ENCODE measurements at places on chromosomes 12 and 14. TPM values are rescaled to one million over a fixed set of nuclear protein-coding genes. Genes with fewer than 3 reads are reported as not detected.

The FSCB gene
- not detected for polyA plus RNA-seq

The PPP4R3A gene
- 73.8 TPM for polyA plus RNA-seq

The LRCOL1 gene
- polyA plus RNA-seq: not detected

The KCNJ8 gene
- polyA plus RNA-seq: not detected

The GLIPR1L2 gene
- polyA plus RNA-seq: 3.2 TPM

The EPYC gene
- polyA plus RNA-seq: not detected

The MFAP5 gene
- polyA plus RNA-seq: not detected

The BDKRB2 gene
- polyA plus RNA-seq: not detected

The SLC38A2 gene
- polyA plus RNA-seq: 96.1 TPM

The OR4E2 gene
- not detected for polyA plus RNA-seq

The TAS2R9 gene
- polyA plus RNA-seq: not detected

The PIANP gene
- not detected for polyA plus RNA-seq

The RIMBP2 gene
- polyA plus RNA-seq: not detected

The COX8C gene
- not detected for polyA plus RNA-seq

The YEATS4 gene
- polyA plus RNA-seq: 54.4 TPM

The RBP5 gene
- not detected for polyA plus RNA-seq

The POTEG gene
- polyA plus RNA-seq: not detected

The EMC9 gene
- polyA plus RNA-seq: 7.5 TPM

The KLRC3 gene
- 2.2 TPM for polyA plus RNA-seq

The SYNDIG1L gene
- not detected for polyA plus RNA-seq

The KRT80 gene
- not detected for polyA plus RNA-seq

The AQP2 gene
- polyA plus RNA-seq: not detected

The GRIP1 gene
- 0.95 TPM for polyA plus RNA-seq

The DCN gene
- not detected for polyA plus RNA-seq

The CCDC38 gene
- polyA plus RNA-seq: not detected

The CIDEB gene
- 13.2 TPM for polyA plus RNA-seq

All from naive thymus-derived CD8-positive, alpha-beta T cell (primary cell).